ENCODE measurements at places on chromosomes 5 and 9.

GRCh38 chr9:136857581-136858412 is 5.7 kb downstream of the MAMDC4 start:
- DNase-seq: no peak

DNA sequence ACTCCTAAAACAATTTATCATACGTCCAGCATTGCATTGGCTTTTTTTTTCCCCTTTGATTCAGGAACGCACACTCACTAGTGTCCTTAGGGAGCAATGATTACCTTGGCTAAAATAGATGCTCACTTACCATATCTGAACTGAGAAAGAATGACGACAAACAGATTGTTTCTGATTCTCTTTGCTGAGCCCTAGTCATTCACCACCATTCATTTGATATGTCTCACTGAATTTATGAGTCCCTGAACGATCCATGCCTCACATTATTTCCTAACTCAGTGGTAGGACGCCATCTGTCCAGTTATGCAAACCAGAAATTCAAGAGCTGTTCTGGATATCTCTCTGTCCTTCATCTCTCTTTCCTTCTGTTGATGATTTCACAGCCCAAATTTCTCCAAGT is 39.3 kb upstream of the DAB2 start:
- no peak for DNase-seq

GRCh38 chr9:121483049-121483448 is 16.6 kb downstream of the GGTA1 start:
- no peak for DNase-seq

- no peak for DNase-seq
Measured at GRCh38 chr5:14206028-14206725, 63.0 kb downstream of the TRIO start.

- no peak for DNase-seq
Measured at GRCh38 chr9:89874351-89875321, 269.8 kb downstream of the GADD45G start.

DNA sequence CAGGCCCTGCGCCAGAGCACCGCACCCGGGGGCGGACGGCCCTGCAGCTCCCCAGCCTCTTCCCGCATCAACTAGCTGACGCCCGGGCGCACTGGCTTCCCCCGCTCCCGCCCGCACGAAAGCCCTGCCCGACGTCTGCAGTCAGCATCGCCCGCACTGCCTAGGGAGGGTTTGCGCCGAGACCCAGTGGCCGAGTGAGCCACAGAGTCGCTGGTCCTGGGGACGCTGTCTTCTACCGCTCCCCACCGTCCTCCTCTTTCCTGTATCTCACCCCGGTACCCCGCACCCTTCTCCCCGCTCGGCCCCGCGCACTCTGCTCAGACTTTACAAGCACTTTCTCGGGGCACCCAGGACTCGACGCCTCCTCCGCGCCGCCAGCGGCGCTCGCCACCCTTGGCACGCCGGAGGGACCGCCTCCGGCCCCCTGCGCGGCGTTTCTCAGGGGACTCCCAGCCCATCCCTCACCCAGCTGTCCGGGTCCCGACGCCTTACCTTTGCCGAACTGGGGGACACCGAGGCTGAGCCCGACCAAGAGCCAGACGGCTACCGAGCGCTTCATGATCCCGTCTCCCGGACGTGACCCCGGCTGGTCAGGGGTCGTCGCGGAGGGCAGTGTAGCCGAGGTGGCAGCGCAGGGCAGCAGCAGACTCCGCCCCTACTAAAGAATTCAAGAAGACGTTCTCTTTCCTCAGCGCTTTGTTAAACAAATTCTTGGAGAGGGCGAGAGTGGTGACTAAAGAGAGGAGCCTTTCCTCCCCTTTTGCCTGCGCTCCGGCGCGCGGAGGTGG is 670 bp downstream of the EDIL3 start:
- DNase-seq: peak; percentile 42

DNA sequence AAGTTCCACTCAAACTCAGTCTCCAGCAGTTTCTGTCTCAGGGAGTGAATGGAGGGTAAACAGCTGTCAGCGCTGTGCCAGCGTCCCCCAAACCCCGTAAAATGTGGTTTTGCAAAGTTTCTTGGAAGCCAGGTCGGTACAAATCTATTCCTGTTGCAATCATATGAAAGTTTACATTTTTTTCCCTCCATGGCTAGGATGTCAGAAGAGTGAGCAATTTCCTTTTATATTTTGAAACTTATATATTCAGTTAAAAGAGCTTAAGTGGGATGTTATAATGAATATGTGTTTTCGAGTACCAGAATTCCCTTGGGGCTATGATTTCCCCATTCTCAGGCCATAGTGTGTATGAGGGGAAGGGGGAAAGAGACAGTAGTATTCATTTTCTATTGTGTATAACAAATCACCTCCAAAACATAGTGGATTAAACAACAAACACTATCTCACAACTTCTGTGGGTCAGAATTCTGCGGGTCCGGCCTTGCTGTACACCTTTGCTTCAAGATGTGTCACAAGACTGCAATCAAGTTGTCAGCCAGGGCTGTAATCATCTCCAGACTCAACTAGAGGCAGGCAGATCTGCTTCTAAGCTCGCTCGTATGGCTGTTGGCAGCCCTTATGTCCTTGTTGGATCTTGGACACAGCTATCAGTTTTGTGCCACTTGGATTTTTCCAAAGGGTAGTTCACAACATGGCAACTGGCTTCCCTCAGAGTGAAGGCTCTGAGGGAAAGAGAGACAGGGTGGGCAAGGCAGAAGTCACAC is 107.4 kb downstream of the SNX18 start:
- no peak for DNase-seq

DNA sequence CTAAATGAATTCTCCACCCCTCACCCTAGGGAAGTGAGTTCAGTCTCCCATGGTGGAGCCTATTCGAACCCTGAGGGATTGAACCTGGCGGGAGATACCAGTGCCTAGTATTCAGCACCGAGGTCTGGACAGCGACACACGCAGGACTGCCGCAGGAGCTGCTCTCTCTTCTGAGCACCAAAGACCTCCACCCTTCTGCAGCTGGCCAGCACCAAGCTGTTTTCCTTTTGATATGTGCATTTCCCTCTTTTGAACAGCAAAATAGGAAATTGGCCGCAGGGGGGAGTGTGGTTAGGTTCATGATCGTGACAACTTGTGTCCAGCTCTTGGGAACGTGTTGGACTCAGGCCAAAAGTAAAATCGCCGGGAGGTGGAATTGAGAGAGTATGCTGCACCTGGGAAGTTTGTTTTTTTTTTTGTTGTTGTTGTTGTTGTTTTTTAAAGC is 1.2 kb upstream of the PCSK1 start:
- no peak for DNase-seq

GRCh38 chr5:95261437-95262175 is 23.3 kb downstream of the MCTP1 start:
- DNase-seq: peak; percentile 23

GRCh38 chr9:96253059-96253696 is 48.8 kb downstream of the HSD17B3 start:
- no peak for DNase-seq

DNA sequence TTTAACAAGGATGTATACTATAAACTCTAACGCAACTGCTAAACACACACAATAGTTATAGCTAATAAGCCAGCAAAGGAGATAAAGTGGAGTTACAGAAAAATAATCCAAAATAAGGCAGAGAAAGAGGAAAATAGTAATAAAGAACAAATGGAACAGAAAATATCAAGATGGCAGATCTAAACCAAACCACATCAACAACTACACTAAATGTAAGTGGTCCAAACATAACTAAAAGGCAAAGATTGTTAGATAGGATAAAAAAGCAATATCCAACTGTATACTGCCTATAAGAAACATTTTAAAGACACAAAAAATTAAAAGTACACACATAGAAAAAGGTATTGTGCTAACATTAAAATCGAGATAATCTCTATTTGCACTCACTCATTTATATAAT is 5.6 kb upstream of the COL23A1 start:
- no peak for DNase-seq
